ENCODE measurements at places on chromosomes 5 and 9. TPM values are rescaled to one million over a fixed set of nuclear protein-coding genes. Genes with fewer than 3 reads are reported as not detected.

Gene IL13
- 0.38 TPM for total RNA-seq

Gene CTSV
- total RNA-seq: 0.23 TPM

Gene FCN2
- total RNA-seq: not detected

Gene MAMDC4
- total RNA-seq: 9.3 TPM

Gene AJM1
- total RNA-seq: 5.1 TPM

Gene ADAMTS19
- total RNA-seq: not detected

Gene OR2V1
- total RNA-seq: not detected

GRCh38 chr5:29894668-29895067 is 1298.8 kb upstream of the CDH6 start:
- no peak for DNase-seq

DNA sequence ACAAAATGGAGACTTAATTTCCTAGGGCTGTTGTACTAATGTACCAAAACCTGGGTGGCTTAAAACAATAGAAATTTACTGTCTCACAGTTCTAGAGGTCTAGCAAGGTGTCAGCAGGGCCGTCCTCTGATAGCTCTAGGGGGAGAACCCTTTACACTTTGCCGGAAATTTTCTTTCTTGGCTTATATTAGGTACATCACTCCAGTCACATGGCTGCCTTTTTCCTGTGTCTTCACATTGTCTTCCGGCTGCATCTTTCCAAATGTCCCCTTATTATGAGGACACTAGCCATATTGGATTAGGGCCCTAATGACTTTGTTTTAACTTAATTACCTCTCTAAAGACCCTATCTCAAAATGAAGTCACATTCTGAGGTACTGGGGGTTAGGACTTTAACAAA is 5.8 kb downstream of the UHRF2 start:
- DNase-seq: no peak

GRCh38 chr5:6920628-6921256 is 207.5 kb downstream of the TENT4A start:
- DNase-seq: no peak

DNA sequence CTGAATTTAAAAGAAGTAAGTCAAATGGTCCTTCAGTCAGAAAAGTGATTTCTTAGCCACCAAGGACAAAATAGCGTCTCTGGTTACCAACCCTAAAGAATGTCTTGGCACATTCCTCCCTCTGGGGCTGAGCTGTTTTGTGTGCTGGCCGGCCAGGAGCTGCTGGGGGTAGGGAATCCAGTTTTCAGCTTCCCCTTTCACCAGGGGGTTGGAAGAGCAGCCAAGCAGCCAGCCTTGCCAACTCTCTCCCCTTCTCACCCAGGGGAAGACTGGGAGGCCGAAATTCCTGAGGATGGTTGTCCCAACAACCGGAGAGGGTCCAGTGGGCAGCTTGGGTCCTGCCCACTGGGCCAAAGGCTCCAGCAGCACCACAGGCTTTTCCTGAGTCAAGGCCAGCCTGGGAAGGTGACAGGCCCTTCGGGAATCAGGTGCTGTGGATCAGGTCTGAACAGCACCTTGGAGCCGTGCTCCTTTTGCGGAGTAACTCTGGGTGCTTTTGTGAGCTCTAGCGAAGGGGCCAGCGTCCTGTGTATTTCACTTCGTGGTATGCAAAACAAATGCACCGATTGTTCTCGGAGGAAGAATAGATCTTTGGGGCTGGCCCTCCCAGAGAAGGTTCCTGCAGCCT is 4.2 kb downstream of the WWC1 start:
- DNase-seq: no peak

- DNase-seq: no peak
Measured at GRCh38 chr9:112135706-112136105, 39.4 kb downstream of the SUSD1 start.

DNA sequence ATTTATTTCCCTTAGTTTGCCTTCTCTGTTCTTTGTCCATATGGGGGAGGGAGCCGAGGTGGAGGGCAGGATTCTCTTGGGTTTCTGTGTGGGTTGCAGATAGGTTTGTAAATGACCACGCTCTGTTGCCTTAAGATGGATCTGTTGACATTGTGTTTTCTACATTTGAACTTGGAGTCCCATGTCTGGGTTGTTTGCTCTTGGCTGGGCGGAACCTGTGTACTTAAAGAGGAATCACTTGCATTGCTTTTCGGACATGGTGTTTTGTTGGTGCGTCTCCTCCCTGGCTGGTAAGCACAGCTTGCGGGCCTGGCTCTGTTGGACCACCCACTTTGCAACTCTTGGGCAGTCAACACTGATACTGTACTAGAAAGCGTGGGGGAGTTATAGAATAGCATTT is 45.9 kb downstream of the EHMT1 start:
- DNase-seq: no peak

- DNase-seq: no peak
Measured at GRCh38 chr9:120876842-120877240, at the start of gene PHF19. TSS of gene PHF19 (minus strand) at chr9:120877188. CDS start at chr9:120874741, 2,447 bp downstream.

DNA sequence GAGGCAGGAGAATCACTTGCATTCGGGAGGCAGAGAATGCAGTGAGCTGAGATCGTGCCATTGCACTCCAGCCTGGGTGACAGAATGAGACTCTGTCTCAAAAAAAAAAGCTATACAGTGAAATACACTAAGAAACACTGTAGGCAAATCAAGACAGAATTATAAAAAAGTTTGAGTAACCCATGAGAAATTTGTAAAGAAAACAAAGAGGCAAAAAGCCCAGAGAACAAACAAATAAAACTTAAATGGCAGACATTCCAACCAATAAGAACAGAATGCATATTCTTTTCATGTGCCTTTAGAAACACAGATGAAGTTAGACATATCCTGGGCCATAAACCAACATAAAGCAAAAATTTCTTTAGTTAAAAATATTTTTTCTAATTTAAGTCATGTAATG is 30.6 kb downstream of the ZNF169 start:
- DNase-seq: no peak

DNA sequence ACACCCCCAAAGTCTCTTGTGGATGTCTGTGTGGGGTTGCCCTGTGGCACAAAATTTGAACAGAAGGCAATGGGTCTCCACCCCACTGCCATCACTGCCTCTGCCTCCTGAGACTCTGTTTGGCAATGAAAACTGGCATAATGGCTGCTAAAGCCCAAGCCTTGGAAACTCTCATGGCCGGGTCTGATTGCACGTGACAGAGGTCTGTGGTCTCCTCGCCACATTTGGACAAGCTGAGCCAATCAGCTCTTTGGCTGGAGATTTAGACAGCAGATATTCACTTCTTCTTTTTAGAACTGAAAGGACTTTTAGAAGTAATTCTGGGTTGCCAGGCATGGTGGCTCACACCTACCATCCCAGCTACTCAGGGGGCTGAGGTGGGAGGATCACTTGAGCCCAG is 5.5 kb downstream of the GGTA1 start:
- DNase-seq: no peak

Data from T-cell (primary cell).